ENCODE measurements at places on chromosomes 5 and 9.

DNA sequence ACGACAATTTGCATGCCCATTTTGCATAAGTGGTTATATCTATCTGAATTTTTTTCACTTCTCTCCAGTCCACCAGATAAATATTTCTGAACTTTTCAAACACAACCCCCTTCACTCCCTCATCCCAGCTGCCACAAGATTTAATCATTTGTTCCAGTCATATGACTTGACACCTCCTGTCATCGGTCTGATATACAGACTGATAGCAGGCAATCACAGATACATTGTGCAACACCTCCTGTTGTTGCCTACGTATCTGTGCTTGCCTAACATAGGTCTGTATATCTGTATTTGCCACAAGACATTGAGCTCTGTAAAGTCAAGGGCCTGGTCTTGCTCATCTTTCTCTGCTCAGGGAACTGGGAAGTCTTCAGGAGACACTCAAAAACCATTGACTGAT lies 65.6 kb downstream of the GNA14 start:
- no peak for DNase-seq

- no peak for DNase-seq
Measured at GRCh38 chr5:38187532-38187931, 70.8 kb upstream of the EGFLAM start.

GRCh38 chr9:119302988-119303698 lies 66.1 kb downstream of the BRINP1 start:
- no peak for DNase-seq

- no peak for DNase-seq
Measured at GRCh38 chr5:150372639-150373038, 15.1 kb downstream of the TCOF1 start.

- no peak for DNase-seq
Measured at GRCh38 chr5:158422653-158423515, 563.9 kb upstream of the CLINT1 start.

DNA sequence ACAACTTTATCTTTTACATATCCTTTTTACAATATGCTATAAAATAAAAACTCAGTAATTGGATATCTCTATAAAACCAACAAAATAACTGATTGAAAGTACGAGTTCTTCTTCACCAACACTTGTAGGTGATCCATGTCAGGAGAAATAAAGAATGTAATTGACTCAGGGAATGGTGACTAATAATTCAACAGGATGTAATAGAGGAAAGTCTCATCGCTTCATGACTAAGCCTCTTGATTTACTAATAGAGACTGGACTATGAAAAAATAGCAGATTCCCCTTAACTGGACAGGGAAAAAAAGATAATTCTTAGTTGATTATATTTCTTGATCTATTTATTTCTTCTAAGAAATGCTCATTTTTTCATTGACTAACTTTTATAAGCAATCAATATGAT lies 507.7 kb upstream of the PTGER4 start:
- DNase-seq = peak; percentile 11

DNA sequence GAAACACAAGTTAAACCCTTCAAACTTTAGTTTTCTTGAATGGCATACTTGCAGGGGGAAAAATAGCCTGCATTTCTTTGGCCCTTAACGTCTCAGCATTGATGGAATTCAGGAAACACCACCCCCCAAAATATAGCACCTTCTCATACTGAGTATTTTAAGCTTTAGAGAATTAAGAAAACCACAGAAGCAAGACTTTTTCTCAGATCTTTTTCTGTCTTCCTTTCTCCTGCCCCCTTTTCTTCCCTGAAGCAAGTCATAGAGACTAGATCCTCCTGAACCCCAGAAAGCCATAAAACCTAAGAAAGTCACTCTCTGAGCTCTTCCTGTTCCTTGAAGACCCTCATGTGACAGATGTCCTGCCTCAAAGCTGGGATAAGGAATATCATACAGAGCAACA lies 1069.9 kb downstream of the EFNA5 start:
- DNase-seq = no peak

DNA sequence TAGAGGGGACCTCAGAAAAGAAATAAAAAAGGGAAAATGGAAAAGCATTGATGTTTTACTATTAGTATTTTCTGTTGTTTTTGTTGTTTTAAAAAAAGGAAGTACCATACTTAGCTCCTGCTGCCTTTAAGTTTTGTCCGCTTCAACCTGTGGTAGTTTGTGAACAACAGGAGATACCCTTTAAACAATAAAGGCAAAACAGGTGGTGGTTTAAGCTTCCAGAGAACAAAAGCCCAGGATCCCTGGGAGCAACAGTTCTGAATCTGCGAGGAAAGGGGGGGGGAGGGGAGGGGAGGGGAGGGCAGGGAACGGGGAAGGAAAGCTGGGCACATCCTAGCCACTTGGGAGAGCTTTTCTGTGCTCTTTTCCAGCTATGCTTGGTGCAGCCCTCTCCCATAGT lies 2.1 kb upstream of the PSIP1 start:
- no peak for DNase-seq

DNA sequence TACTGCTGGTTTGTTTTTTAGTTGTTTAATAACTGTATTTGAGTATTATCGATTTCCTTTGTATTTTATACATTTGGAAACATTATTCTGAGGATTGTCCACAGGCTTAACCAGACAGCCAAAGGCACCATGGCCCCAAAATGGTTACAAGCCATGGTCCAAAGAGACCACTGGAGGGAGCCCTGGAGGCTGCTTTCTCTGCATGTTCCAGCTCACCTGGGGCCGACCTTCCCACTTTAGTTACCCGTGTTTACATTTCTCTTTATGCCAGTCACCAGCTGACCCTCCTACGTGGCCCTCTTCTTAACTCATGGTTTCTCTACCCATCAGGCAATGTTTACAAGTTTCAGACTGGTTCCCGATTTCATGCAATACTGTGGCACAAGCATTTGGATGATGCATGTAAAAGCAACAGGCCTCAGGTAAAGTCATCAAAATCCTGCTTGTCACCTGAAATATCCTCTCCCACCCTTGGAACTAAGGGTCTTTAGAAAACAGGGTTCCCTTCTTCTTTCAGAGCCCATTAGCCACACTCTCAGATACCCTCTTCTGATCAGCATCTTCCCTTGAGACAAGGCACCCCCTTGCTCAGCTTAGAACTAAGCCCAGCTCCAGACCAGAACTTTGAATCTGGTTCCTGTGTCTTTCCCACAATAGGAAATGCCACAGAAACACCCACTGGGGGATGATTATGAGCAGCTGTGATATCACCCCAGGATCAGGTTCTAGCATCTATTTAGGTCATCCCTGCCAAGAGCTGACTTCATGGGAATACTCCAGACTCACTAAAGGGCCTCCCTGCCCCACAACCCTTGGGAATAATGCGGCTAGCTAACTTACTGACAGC lies 49.9 kb upstream of the GARNL3 start:
- no peak for DNase-seq

DNA sequence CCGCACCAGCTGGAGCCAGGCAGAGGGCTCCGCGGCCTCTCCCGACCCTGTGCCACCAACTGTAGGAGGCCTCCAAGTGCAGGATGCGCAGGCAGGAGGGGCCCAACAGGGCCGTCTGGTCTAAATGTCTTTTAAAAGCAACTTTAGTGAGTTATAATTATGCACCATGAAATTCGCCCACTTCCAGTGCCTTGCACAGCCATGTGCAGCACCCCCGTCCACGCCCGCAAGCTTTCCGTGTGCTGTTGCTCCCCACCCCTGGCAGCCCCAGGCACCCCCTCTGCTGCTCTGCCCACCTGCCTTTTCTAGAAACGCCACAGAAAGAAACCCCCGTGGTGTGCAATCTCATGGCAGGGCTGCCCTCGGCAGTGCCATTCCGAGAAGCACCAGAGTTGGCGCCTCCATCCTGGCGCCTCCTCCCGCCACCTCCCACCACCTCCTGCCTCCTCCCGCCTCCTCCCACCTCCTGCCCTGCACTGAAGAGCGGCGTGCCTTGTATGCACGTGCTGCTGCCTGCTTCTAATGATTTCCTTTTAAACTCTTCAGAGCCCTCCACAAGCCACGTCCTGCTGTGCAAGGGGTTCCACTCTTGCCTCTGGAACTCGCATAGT lies 7.5 kb upstream of the SLC6A18 start:
- no peak for DNase-seq

DNA sequence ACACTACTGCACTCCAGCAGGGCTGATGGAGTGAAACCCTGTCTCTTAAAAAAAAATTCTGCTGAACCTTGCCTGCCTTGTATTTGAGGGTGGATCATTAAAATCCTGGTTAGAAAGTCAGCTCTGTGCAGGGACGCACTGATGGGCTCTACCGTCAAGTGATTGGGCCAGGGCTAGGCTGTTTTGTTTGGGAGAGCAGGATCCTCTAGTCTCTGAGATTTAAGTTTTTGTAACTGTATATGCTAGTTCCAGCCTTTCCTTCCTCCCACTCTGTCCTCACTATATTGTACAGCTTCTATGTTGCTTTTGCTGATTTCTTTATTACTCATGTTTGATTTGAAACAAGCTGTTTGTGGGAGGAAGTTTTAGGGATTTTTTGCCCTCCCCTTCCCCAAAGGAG lies 11.5 kb downstream of the DDX4 start:
- no peak for DNase-seq

DNA sequence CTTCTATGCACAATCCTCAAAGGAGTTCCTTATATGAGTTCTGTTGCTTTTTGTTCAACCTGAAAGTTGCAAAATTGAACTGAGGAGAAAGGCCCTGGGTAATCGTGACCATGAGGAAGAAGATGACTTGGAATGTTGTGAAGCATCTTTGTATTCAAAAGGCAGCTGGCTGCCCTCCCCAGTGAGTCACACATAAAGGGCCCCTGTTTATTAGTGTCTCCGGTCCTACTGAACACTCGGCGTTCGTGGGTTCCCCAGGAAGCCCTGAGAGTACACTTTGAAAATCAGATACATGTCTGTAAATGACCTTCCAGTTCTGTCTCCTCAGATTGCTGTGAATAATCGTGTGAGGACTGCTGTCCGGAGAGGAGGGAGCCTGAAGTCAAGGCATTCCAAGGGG lies 73.6 kb downstream of the C9orf153 start:
- DNase-seq = no peak

GRCh38 chr5:178196986-178197385 lies 7.3 kb upstream of the HNRNPAB start:
- DNase-seq = no peak

- DNase-seq = no peak
Measured at GRCh38 chr5:53008751-53009150, 19.6 kb downstream of the ITGA2 start.

DNA sequence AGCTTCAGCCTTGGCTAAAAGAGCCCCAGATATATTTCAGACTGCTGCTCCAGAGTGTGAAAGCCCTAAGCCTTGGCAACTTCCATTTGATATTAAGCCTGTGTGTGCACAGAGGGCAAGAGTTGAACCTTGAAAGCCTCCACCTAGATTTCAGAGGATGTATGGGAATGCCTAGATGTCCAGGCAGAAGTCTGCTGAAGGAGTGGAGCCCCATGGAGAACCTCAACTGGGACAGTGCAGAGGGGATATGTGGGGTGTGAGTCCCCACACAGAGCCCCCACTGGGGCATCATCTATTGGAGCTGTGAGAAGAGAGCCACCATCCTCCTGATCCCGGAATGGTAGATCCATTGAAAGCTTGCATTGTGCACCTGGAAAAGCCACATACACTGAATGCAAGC lies 1784.8 kb upstream of the CDH9 start:
- DNase-seq = no peak

GRCh38 chr9:6417186-6417585 lies 4.2 kb downstream of the UHRF2 start:
- no peak for DNase-seq

DNA sequence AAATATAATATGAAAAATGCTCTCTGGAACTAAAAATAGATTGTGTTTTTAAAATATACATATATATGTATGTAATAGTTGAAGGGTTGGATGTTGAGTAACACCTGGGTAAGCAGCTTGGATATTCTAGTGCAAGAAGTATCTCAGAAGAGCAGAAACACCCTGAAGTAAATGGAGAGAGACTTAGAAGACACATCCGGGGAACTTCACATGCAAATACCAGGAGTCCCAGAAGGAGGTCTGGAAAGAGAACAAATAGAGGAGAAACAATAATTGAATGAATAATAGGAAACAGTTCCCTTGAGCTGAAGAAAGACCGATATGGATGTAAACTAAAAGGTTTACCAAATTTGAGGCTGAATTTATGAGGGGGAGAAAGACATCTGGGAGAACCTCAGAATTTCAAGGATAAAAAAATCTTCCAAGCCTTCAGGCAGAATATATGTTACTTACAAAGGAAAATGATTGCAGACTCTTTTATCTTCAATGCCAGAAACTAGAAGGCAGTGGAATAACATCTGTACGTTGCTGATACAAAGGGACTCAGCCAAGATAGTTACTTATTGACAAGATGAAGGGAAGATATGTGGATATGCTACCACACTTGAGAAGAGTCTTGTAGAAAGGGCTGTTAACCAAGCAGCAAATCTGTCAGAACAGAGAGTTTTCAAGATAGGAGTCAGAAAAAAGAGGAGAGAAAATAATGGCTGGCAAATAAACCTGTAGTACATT lies 42.7 kb downstream of the HSDL2 start:
- DNase-seq = no peak

GRCh38 chr5:173963182-173963838 lies 25.7 kb upstream of the C5orf47 start:
- no peak for DNase-seq

DNA sequence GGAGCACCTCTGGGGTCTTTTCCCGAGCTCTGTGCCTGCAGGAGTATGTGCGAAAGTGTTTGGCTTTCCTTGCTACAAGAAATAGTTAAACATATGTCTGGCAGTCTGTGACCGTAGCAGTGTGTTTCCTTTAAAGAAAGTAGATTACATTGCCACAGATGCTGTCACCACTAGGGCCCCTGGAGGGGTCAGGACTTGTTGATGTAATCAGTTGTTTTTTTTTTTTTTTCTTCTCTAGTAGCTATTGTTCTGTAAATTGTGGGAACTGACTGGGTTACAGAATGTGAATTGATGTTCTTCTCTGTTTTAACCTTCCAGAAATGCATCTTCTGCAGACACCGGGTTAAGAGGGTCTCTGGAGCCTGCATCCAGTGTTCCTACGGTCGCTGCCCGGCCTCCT lies 345.6 kb downstream of the KDM4C start:
- DNase-seq = no peak

GRCh38 chr5:82551192-82551591 lies 273.0 kb upstream of the RPS23 start:
- DNase-seq = no peak

DNA sequence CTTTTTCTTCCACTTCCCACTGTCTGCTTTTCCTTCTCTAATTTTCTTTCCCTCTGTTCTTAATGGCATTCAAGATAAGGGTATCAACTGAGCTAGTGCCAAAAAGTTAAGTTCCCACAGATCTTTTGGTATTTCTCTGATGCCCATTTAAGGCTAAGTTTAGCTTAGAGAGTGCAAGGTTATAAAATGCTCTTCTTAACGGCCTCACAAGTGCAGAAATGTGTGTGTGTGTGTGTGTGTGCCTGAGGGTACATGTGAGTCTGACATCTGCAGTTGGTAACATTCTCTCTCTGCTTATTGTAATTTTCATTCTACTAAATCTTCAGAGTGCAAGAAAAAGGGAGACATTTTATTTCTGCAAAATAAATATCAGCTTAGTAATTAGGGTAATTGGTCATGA lies 24.2 kb downstream of the FBN2 start:
- no peak for DNase-seq

DNA sequence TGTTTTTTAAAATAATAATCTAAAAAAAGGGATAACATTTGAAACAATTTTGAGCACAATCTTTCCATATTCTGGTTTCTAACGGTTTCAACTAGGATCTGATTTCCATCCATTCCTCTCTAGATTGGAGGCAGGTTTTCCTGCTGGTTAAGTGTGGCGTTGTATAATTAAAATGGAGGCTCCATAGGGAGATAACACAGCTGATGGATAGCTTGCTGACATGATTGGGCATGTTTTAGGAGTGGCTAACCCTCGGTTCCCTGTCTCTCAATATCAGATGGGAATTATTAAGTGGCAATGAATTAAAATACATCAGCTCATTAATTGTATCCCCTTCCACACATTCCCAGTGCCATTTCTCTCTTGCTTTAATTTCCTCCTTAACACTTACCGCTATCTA lies 209.0 kb downstream of the ALDH1A1 start:
- DNase-seq = no peak

Data from HFF-Myc (cell line).